Cerebellar nuclear complex (tissue), 1 donor: ENCODE measurements at places on chromosomes 11 and 22.

GRCh38 chr11:76682106-76682505 lies 11.6 kb upstream of the LRRC32 start:
- DNase-seq: no peak

DNA sequence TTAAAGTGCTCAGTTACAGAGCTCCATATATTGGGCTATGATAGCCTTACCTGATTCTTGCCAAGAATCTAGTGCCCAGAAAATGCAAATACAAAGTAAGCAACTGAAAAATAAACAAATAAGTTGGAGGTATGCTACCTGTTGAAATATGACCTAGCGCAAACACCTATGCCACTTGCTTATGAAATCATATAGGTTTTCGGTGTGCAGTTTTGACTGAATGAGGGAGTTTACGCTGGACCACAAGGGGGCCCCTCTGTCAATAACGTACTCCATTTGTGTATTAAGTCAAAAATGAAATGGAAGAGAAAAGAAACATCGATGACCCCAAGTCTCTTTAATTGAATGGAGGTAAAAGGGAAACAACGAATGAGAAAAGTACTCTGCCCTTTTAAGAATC lies 84.9 kb upstream of the TRIM77 start:
- no peak for DNase-seq

DNA sequence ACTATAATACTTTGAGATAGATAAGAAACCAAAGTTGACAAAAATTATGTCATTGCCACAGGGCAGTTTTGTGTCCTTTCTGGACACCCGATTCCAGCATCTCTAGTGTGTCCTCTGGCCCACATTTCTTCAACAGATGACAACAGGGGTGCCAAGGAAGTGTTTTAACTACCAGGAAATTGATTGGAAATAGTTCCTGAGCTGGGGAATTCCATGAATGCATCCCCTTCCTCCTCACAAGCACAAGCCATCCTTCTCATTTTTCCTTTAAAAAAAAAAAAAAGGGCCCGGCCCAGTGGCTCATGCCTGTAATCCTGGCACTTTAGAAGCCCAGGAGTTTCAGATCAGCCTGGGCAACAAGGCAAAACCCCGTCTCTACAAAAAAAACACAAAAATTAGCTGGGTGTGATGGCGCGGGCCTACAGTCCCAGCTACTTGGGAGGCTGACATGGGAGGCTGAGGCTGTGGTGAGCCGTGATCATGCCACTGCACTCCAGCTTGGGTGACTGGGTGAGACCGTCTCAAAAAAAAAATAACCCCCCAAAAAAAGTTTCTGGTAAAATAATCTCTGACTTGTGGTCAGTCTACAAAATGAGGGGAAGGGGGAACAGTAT lies 797 bp upstream of the B3GAT3 start:
- DNase-seq: no peak

GRCh38 chr22:46036558-46037408 lies 59.8 kb upstream of the WNT7B start:
- no peak for DNase-seq

- DNase-seq: no peak
Measured at GRCh38 chr11:32116668-32117067, 25.8 kb downstream of the RCN1 start.

GRCh38 chr11:61695917-61696316 lies 15.7 kb downstream of the DAGLA start:
- DNase-seq: no peak

DNA sequence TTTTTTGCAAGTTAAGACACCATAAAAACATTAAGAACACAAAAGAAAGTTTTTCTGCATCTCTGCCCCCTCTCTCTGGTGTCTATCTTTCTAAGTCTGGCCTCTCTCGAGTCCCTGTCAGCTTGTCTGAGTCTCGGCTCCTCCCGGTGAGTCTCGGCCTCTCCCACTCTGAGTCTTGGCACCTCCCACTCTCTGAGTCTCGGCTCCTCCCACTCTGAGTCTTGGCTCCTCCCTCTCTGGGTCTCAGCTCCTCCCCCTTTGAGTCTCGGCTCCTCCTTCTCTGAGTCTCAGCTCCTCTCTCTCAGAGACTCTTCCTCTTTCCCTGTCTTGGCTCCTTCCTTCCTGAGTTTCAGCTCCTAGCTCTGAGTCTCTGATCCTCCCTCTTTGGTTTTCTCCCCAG lies 72.5 kb upstream of the AMPD3 start:
- no peak for DNase-seq

DNA sequence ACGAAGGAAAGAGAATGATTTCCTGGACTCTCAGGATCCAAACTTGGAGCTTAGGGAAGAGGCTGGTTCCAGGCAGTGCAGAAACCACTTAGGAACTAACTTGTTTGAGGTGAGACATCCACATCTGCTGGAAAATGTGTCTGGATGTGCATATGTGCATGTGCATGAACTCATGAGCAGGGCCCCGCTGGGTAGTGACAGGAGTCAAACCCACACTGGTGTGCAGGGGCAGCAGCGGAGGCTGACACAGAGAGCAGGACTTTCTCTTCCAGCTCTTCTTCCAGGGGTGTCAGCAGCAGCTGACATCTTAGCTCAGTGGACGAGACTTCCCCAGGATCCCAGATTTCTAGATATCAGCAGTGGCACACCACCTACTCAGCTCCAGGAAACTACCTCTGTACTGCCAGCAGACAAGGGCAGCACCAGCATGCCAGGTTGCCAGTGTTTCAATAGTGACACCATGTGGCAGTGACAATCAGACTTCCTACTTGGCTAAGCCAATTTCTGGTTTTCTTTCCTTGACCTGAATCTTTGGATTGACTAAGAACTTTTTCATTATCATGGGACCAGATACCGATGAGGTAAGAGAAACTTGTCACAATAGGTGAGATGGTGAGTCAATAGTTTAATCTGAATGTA lies 227.5 kb upstream of the ZC3H12C start:
- peak; percentile 5 for DNase-seq

- peak; percentile 85 for DNase-seq
Measured at GRCh38 chr11:130653838-130654636, 205.6 kb downstream of the ADAMTS15 start.

DNA sequence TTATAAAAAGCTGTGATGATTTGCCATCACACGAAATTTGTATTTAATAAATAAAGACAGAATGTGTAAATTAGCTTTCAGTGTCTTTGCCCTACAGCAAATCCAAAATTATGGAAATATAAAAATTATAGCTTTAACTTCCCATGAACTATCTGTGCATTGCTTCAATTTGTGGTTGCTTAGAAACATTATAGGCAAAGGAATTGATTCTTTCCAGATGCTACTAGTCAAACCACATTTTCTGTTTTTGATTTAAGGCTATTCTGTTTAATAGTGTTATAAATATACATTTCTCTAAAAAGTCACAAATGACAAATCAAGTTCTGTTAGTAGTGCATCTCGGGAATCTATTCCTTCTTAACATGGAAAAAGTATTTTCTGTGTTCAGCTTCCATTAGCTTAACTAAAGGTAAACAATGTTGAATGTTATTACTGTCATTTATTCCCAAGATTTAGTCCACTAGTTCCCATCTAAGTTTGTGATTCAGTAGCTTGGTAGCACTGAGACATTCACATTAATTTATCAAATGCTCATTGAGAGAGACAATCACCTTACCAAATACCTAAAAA lies 1086.3 kb upstream of the CCDC90B start:
- DNase-seq: no peak

- no peak for DNase-seq
Measured at GRCh38 chr11:64084951-64085710, 49.4 kb downstream of the FLRT1 start.

- DNase-seq: no peak
Measured at GRCh38 chr11:126284829-126285228, 1.9 kb downstream of the TIRAP start.

GRCh38 chr11:95853138-95853537 lies 62.8 kb downstream of the CEP57 start:
- no peak for DNase-seq

DNA sequence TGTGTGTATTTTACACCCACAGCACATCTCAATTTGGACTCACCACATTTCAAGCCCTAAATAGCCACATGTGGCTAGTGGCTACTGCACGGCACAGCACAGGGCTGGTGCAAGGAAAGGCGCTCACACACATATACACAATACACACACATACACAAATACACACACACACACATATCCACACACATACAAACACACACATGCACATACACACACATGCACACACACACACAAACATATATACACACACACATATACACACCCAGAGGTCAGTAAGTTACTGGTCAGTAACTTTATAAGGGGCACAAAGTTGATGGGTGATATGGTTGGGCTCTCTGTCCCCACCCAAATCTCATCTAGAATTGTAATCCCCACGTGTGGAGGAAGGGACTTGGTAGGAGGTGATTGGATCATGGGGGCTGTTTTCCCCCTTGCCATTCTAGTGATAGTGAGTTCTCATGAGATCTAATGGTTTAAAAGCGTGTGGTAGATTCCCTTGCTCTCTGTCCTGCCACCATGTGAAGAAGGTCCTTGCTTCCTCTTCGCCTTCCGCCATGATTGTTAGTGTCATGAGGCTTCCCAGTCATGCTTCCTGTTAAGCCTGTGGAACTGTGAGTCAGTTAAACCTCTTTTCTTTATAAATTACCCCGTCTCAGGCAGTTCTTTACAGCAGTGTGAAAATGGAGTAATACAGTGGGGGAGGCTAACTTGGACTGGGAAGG lies 37.6 kb upstream of the DKK3 start:
- no peak for DNase-seq

DNA sequence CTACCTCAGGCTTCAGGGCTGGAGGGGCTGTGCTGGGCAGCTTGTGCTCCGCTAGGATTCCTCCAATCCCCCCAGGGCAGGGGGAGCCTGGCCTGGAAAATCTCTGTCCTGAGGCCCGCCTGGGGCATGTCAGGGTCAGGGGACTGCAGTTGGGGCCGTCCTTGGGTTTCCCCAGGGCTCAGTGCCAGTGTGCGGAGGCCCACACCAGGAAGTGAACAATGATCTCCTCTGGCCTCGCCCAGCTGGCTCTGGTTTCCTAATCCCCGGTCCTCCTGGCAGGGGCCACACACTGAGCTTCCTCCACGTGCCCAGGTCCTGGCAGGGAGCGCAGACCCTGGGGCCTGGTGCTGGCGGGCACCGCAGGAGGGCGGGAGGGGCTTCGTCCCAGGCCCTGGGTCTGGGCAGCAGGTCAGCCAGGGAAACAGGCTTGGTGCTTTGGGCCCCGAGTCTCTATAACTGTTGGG lies 1.4 kb upstream of the MUC2 start:
- no peak for DNase-seq

GRCh38 chr22:49238181-49239141 lies 589.2 kb downstream of the BRD1 start:
- no peak for DNase-seq

- DNase-seq: no peak
Measured at GRCh38 chr11:60375316-60375715, 3.0 kb upstream of the MS4A7 start.

DNA sequence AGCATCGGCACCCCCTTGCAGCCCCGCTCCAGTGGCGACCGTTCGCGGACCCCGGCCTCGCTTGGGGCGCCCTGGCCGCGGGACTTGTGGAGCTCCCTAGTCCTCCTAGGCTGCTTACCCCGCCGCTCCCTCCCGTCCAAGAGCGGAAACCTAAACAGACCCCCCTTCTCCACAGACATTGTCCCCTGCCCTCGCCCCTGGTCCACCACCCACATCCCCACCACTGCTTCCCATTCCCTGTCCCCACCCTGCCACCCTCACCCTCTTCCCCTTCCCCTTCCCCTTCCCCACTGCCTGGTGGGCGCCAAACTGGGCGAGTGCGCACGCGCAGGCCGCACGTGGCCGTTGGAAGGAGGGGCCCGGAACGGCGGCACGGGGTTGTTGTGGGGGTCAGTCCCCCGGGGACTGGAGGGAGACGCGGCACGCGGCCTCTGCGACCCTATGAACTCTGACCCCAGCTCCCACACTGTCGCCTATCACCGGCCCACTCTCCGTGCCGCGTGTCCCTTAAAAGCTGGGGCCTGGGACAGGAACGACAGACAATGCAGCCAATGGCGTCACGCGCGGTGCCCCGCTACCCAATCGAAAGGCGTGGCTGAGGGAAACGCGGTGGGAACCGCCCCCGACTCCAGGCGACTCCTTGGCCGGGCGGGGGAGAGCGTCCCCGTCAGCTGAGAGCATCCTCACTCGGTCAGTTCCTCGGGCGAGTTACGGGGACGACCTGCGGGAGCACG lies at the start of gene SNX32:
Gene SNX32, plus strand, starts transcription at position 667 of the 734 bp plus-strand sequence. CDS start 103 bp downstream, outside the sequence.
- DNase-seq: peak; percentile 96

- DNase-seq: no peak
Measured at GRCh38 chr11:80144897-80145594, 704.2 kb upstream of the TENM4 start.

DNA sequence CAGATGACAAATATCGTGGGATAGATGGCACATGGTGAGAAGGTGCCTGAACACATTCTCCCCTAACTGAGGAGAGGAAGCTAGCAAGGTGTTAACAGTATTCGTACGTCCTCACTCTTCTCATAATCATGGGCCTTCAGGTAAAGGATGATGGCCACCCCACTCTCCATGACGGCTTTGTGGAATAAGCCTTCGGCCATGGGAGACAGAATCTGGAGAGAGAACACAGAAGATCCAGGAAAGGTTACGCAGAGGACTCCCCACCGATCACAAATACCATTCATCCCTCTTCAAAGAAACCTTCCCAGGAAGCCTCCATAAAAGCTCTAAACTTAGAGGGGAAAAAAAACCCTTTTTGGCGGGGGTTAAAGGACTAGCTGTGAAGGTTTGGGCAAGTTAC lies 189.9 kb downstream of the BCR start:
- no peak for DNase-seq

DNA sequence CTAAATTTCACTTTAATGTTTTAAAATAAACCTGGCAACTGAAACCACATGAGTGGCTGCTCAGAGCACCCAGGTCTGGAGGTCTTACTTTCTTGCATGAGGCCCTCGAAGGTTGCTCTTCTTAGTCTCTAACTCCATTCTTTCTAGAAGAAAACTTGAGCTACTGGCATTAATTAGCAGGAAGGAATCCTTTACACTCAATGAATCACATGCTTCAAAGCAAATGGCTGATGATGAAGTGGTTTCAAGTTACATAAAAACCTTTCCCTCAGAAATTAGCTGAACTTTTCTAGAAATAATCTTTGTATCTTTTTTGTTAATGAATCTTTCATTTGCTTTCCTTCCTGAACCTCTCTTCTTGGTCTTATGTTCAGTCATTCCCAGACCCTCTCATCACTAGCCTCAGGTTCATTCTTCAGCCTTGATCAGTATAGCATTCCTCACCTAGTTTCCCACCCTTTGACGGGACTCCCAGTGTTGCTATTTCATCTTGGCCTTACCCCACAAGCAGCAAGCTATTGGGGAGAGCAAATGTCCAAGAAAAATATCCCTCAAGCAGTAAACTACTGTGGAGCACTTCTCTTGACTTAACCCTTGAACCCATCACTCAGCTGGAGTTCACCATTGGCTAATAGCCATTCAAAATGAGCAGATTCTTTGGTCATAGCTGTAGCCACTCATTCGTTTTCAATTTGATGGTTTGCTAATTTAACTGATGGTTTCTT lies 75.1 kb downstream of the INSC start:
- no peak for DNase-seq
